CD4-positive, alpha-beta T cell treated with Interleukin-17A for 4 hours (primary cell): ENCODE measurements at places on chromosomes 11 and 22.

- DNase-seq = no peak
Measured at GRCh38 chr11:128555606-128556005, 31.8 kb downstream of the ETS1 start.

GRCh38 chr11:1572197-1573076 is at the start of gene DUSP8:
TSS of gene DUSP8 (minus strand) at chr11:1572271. CDS start at chr11:1565826, 6,445 bp downstream.
- peak; percentile 97 for DNase-seq

DNA sequence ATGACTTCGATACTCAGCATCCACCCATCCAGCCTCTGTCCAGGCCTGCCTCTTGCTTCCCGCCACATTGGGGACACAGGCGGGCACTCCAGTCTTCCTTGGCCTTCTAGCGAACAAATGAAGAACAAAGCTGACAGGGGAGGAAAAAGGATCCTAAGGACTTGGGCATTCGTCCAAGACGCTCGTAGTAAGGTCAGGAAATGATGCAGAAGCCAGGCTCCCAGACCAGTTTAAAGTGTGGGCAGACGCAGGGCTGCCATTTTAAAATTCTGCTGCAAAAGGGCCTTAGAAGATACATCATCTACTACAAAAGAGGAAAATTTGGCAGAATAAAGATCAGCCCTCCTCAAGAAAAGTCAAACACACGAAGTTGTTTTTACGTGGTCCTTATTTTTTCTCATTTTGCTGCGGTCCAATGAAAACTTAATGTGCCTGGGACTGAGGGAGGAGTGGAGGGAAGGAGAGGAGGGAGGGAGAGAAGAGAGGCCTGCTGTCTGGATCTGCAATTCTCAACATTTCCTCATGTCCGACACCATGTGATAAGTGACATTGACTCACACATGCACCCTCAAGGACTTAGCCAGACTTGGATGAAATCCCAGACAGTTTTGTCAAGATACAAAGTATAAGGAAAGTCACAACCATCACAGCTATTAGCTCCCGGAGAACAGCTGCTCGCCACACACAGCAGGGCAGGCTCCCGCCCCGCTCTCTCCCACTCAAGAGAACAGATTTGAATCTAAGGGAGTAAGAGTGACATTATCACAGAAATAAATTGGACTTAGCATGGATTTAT is 5.7 kb downstream of the DNAL4 start:
- DNase-seq = no peak

DNA sequence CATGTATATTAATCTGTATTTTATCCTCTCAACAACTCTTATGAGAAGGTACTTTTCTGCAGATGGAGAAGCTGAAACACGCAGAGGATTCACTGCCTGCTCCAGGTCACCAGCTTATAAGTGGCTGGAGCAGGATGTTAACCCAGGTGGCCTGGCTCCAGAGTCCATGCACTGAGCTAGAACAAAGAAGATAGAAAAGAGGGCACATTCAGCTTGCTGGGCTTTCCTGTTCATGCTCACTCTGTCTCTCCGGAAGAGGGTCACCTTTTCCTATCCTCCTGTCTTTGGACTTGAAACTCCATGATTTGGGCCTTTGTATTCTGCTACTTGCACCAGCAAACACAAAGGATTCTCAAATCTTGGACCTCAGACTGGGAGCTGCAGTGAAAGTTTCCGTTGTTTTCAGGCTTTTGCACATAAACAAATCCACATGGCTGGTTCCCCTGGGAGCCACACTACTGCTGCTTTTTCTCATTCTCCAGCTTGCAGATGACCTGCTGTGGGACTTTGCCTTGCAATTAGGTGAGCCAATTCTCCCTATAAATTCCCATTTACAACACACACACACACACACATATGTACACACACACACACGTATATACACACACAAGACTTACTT is 117.3 kb upstream of the GRK3 start:
- DNase-seq = no peak

- peak; percentile 9 for DNase-seq
Measured at GRCh38 chr11:19241260-19242178, 774 bp upstream of the E2F8 start.

DNA sequence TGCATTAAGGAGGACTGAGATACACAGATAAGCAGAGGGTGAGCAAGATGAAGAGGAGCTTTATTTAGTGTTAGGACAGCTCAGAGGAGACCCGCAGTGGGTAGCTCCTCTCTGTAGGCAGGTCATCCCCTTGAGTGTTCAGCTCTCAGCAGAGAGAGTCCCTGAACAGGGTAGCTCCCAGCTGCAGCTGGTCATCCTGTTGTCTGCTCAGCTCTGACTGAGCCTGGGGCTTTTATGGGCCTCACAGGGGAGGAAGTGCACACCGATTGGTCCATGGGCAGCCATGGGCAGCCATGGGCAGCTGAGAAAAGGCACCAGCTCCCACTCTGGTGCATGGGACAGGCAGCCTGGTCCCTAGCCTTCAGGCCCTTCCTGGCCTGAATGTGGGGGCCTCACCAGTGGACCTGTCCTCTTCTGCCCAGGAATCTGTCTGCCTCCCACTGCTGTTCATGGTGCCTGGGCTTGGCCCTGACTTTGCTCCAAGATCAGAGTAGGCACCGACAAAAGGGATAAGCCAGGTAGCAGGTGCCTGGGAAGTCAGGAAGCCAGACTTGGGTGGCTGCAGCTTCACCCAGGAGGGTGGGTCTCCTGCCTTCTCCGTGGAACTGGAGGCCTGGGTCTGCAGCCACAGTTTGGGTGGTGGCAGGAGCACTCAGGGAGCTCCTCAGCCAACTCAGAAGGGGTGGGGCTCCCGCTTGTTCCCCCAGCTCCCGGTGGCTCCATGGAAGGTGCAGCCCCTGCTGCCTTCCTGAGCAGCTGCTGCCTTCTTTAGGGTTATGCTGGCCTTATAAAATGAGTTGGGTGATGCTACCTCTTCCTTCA is 54.7 kb downstream of the MYEOV start:
- no peak for DNase-seq

DNA sequence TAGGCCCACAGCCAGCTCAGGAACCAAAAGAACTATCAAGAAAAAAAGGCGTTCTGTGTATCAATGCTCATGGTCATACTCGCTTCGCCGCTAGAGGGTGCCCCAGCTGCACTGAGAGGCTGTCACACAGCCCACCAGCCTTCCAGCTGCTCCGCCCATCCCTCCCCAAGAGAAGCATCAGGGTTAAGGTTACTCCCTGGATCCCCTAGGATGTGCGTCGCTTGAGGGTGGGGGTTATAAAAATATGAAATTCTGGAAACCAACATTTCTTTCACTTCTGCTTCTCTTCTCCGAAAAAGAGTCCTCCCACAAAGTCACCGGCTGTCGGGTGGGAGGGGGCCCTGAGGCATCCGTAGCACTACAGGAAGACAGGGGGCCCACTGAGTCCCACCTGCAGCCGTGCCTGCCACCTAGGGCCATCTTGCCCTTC is 1.7 kb downstream of the CBX6 start:
- DNase-seq = peak; percentile 92

DNA sequence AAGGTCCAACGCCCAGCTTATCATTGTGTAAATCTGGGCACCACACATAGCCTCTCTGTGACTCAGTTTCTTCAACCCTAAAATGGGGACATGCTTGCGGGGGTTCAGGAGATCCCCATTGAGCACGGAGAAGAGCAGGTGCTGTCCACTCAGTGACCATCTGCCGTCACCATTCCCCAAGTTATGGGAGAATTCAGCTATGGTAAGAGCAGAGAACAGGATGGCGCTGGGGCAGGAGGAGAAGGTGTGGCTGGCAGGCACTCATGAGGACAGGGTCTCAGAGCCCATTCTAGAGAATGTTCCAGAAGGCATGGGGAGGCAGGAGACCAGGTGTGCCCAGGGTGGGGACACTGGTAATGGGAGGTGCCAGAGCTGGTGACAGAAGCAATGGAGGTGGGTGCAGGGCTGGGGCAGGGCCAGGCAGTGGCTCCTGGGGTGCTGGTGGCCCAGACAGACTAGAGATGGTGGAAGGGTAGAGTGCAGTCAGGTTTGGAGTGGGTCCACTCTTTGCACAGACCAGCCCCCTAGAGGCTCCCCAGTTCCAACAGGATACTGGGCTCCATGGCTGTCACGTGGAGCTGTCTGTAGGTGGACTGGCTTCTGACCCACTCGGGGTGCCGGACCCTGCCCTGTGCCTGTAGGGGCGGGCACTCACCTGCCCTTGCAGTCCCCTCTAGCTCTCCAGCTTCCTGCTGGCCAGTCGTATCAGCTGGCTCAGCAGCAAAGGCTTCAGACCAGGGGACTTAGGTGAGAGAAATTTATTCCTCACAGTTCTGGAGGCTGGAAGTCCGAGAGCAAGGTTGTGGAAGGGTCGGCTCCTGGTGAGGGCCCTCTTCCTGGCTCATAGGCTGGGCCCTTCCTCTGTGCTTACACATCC is 84.7 kb downstream of the CDKN1C start:
- no peak for DNase-seq
